Fibroblast of lung (primary cell): ENCODE measurements at places on chromosomes 12 and 14.

DNA sequence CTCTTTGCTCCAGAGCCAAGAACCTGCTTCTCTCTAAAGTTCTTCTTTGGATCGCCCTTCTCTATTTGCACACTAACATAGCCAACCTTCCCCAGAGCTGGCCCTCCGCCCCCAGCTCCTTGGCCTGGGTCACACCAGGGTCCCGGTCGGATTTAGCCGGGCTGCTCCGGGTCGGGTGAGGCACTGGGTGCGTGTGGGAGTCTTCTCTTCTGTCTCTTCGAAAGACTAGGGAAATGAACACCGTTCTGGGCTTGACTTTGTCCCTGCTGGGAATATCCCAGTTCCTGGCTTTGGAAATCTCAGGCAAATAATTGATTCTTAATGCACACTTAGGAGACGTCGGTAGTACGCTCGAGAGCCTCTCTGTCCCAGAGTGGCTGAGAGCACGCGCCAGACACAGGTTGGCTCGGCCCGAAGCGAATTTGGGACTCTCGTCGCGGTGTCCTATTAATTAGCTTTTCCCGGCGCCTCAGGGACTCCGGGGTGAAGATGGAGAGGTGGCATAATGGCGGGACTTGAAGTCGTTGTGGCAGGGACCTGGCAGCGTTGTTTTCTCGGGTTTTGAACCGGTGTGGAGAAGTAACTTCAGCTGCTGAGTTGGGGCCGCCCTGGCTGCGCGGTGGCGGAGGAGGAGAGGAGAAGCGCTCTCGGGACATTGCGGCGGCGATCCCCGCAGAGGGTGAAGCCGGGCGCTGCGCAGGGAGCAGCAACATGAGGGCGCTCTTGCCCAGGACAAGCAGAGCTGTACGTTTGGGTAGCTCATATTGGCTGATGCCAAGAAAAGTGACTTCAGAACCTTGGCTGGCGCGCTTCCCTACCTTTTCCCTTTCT is 7.5 kb downstream of the FOXG1 start:
- DNase-seq = peak; percentile 57

DNA sequence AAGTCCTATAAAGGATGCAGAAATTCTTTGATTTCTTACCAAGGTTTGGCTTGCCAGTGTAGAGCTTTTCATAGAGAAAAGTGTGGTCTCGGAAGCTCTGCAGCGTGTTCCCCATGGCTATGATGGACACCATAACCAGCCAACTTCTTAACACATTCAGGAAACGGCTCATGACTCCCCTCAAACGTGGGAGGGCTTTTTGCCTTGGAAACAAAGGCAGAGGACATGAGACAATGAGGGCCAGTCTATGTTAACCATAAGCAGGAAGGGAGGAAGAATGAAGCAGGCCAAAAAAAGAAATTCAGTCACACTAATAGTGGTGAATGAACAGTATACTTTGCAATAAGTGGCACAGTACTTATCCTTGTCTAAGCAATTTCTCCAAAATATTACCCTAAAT is 3.3 kb downstream of the ERG28 start:
- DNase-seq = no peak

DNA sequence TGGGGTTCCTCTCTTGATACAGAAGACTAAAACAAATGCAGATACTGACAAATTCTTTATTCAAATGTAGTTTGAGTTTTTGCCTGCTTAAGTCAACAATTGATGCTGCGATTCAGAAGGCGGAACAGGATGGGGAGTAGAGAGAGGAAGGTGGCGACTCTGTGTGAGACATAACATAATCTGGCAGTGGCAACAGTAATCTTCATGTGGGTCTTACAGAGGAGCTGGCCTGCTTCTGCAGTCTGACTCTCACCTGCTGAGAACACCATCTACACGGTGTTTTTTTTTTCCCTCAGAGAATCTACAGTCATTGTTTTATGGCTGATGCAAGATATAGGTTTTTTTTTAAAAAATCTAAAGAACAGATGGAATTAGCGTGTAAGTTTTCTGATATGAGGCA is 10.1 kb downstream of the CCDC92 start:
- DNase-seq = no peak

DNA sequence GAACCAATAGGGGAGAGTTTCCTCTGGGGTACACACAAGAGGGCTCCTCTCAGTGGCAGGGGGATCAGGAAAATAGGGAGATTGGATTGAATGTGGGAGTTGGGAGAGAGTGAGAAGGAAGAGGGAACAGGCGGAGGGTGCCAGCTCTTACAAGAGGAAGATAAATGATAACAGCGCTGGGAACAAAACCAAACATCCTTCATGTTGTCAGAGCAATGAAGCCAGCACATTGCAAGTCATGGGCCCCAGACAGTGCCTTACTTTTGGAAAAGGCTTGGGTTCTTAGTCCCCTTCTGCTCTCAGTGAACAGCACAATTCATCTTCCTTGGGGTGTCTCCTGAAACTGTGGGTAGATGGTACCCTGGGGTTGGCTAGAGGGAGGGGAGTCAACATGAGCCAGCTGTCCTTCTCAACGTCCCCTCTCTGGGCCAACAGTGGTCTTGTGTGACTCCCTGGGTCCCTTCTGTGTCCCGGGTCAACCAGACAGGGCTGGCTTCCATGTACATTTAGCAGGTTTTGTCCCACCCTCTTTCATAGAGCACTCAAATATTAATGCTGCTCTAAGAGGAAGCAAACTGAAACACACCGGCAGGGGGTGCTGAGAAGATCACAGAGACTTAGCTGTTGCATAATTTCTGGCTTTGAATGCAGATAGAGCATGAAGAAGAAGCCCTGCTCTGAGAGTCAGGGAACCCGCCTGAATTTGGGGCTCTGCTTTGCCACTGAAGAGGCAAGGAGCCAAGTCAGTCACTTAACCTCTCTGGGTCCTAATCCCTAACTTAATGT is 138.5 kb downstream of the ESRRB start:
- peak; percentile 1 for DNase-seq

GRCh38 chr12:73632661-73633060 is 905.0 kb upstream of the ATXN7L3B start:
- DNase-seq = no peak

GRCh38 chr14:90161129-90161528 is 95.2 kb upstream of the PSMC1 start:
- no peak for DNase-seq

DNA sequence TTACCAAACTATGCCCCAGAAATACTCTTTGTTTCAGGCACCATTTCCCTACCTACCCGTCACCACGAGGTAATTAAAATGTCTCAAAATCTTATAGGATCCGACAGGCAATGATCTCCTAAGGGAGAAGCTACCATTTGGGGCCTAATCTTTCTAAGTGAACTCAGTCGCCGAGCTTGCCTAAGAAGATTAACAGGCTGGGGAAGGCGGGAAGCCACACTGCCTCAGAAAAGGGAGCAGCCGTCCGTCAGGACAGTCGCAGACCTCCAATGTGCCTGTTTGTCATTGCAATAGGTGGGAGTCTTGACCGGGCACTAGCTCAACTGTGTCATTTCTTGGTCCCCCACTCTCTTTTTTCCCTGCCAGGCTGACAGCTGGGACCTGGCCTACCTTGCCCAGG is 4.6 kb downstream of the TTC7B start:
- DNase-seq = no peak
